ENCODE measurements at places on chromosomes 16 and 17.

- DNase-seq = no peak
These were observed 50.5 kb upstream of the ZNF469 start for GRCh38 chr16:88331989-88332920.

GRCh38 chr17:29140051-29140621, 40.1 kb downstream of the MYO18A start:
- peak; percentile 87 for DNase-seq

- DNase-seq = no peak
These were observed 113.4 kb upstream of the CIBAR2 start for GRCh38 chr16:85225721-85226120.

GRCh38 chr16:901715-902601, 68.8 kb downstream of the LMF1 start:
- no peak for DNase-seq

DNA sequence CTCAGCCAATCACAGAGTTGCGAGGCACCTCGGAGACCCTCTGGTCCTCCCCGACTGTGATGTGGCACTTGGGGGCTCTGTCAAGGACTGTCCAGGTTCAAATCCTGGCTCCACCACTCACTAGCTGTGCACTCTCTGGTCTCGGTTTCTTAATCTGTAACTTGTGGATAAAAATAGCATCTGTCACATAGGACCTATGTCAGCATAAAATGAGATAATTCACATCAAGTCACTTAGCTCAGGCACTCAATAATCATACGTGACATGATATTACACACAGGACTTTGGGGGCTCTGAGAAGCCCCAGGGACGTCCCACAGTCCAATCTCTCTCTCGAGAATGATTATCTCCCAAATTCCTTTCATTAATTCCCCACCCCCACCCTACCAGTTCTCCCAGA, 166.4 kb downstream of the COPRS start:
- no peak for DNase-seq

DNA sequence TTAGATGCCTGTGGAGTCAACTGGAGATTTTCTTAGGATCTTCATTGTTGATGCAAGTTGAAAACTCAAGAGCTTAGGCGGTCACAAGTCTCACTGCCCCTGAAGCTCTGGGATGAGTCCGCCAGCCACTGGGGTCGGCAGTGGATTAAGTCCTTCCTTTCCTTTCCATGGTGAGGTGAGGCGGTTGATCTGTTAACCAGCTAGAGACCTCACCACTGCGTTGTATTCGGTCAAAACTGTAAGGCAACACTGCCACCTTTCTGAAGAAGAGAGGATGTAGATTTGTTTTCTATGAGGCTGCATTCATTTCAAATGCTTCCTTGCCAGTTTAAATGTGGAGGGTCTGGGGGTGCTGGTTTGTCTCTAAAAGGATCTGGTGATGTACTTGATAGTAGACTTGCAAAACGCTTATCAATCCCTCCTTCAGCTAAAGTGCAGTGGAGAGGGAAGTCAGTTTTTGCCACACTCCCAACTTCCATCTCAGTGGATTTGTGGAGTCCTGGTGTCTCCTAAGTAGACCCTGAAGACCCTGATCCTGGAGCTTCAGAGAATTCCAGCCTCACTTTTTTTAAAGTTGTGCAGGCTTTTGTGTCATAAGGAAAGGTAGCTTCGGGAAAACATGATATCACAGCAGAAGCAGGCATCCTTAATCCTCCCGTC, 1.7 kb downstream of the MYOCD start:
- DNase-seq = no peak

GRCh38 chr16:3511286-3512180, 10.7 kb downstream of the CLUAP1 start:
- no peak for DNase-seq

GRCh38 chr17:47884905-47885730, 10.9 kb upstream of the SP2 start:
- DNase-seq = no peak

- no peak for DNase-seq
These were observed 6.2 kb downstream of the EFNB3 start for GRCh38 chr17:7711051-7711755.

GRCh38 chr17:39548494-39549225, 59.1 kb downstream of the NEUROD2 start:
- no peak for DNase-seq

DNA sequence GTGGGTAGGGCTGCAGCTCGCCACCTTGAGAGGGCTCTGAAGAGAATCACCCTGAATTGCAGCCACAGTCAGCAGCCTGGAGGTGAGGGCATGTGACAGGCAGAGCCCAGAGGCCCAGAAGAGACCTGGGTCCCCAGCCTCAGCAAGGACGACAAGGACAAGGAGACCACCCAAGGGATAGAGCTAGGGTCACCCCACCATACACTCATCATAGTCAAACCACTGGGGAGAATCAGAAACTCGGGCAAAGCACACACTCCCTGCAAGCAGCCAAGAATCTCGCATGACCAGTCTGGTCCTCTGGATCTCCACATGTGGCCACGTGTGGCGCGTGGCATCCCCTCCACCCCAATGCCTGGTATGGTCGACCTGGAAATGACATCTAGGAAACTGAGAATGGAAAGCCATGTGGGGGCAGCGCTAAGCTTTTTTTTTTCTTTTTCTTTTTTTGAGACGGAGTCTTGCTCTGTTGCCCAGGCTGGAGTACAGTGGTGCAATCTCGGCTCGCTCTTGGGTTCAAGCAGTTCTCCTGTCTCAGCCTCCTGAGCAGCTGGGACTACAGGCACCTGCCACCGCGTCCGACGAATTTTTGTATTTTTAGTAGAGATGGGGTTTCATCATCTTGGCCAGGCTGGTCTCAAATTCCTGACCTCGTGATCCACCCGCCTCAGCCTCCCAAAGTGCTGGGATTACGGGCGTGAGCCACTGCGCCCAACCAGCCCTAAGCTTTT, 4.6 kb upstream of the SPHK1 start:
- no peak for DNase-seq

DNA sequence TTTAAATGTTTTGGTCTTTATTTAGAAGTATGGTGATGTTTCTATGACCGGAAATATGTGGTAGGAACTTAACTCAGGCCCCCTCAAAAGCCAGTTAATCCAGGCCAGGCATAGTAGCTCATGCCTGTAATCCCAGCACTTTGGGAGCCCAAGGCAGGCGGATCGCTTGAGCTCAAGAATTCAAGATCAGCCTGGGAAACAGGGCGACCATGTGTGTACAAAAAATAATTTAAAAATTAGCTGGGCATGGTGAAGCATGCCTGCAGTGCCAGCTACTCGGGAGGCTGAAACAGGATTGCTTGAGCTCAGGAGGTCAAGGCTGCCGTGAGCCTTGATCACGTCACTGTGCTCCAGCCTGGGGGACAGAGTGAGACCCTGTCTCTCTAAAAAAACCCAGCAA, 10.3 kb downstream of the RSL1D1 start:
- no peak for DNase-seq

DNA sequence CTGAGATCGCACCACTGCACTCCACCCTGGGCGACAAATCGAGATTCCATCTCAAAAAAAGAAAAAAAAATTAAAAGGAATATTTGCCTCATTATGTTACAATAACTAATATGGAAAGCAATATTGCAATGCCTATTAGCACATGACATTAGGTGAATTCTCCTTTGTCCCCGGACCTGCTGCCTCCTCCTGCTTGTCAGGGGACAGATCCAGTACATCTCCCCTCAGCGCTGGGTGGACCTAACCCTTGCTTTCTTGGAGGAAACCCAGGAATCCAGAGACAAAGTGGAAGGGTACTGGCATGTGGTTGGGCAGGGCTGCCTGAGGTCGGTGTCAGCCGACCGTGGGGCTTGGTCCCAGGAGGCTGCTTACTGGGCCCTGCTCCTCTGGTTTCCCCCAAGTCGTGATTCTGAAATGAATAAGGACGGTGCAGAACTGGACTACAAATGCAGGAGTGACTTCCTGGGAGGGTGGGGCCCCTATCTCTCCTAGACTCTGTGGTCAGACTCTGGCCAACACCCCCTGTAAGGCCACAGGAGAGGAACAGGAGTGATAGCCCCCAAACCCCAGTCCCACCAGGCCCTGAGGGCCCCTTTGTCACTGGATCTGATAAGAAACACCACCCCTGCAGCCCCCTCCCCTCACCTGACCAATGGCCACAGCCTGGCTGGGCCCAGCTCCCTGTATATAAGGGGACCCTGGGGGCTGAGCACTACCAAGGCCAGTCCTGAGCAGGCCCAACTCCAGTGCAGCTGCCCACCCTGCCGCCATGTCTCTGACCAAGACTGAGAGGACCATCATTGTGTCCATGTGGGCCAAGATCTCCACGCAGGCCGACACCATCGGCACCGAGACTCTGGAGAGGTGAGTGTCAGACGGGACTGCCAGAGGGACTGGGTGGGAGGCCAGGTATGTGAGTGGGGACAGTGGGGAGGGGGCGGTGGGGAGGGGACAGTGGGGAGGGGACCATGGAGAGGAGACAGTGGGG, at the start of gene HBZ:
Gene HBZ (plus strand): TSS at position 504 of the 988 bp plus-strand sequence. CDS start 266 bp downstream, at position 770.
- no peak for DNase-seq

GRCh38 chr17:82013341-82013740, 9.3 kb downstream of the CENPX start:
- no peak for DNase-seq

DNA sequence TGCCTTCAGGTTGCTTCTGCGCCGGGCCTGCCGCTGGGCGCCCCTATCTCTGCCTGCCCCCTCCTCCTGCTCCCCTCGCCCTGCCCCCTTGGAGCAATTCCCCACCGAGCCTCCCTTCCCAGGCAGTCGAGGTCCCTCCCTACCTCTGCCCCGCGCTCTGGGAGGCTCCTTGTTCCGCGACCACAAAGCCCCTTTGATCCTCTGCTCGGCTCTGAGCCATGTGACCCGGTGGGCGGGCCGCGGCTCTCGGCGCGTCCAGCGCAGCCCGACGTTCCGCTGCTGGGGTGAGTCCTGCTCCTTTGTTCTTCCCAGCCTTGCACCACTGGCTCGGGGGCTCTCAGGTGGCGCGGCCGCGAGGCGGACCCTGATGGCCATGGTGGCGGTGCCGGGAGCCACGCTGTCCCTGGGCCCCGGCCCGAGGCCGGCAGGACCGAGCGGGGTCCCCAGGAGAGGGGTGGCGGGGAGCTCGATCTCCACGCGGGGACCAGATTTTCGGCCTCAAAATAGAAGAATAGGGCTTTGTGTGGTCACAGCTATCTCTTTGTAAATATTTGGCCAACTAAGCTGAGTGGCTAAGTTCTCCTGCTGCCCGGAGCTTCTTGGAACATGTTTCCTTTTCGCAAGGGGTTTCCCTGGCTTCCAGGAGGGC, 310.6 kb downstream of the SEC14L1 start:
- peak; percentile 71 for DNase-seq

DNA sequence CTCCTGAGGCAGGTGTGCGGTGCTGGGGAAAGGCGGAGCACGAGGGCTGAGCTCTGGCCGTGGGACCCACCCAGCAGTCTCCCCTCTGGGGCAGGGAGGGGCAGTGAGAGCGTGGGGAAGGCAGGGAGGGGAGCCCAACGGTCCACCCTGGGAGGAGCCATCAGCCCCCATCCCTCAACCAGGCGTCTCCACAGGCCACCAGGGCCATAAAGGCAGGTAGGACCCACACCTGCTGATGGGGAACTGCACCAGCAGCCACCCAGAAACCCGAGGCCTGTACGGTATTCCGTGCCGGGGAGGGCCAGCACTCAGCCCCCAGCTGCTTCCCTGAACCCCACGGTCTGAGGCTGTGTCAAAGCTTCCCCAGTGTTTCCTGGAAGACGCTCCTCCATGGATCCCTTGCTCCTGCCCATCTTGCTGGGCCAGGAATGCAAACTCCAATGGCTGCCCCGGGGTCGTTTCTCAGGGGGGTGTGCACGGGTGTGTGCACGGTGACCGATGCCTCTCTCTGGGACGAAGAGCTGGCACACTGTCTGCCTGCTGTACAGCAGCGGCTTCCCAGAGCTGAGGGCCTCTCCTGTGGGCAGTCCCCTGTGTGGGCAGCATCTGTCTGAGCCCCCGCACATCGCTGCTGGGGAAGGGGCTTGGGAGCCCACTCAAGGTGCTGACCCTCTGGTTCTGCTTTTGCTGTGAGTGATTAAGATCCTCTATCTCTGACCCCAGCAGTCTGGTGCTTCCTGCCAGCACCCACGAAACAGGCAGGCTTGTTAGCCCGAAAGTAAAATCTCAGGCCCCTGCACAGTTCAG, 17.2 kb upstream of the METRNL start:
- no peak for DNase-seq
